Trophoblast cell (in vitro differentiated cells and primary cell): ENCODE measurements at places on chromosomes 4 and X.

DNA sequence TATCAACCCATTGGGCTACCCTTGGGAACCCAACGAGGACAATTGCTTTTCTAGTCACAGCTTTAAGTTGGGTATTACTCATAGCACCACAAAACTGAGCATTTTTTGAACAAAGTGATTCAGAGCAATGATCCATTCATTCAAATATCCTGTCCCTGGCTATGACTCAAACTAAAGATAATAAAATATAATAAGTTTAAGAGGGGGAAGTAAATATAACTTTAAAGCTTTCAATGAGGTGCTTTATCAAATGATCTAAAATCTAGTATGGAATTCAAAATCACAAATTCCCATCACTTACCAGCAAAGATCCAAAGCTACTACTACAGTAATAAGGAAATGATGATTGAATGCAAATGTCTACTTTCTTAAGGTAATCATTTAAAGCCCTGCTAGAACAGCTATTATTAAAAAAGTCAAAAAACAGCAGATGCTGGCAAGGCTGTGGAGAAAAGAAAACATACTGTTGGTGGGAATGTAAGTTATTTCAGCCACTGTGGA, 39.8 kb upstream of the S100G start:
- no peaks in the 10 kb centered on the region for H3K27me3 ChIP-seq
- no peak for DNase-seq
- H3K4me3 ChIP-seq, result no peak overlapping the region
- H3K4me1 ChIP-seq, result no peaks in the 10 kb centered on the region
- H3K27ac ChIP-seq, result no peak overlapping the region

- no peak overlapping the region for H3K27ac ChIP-seq
- H3K4me3 ChIP-seq, result no peak overlapping the region
- no peaks in the 10 kb centered on the region for H3K4me1 ChIP-seq
- DNase-seq, result no peak
- no peaks in the 10 kb centered on the region for H3K36me3 ChIP-seq
These were observed 24.5 kb upstream of the TSR2 start for GRCh38 chrX:54415534-54416350.

DNA sequence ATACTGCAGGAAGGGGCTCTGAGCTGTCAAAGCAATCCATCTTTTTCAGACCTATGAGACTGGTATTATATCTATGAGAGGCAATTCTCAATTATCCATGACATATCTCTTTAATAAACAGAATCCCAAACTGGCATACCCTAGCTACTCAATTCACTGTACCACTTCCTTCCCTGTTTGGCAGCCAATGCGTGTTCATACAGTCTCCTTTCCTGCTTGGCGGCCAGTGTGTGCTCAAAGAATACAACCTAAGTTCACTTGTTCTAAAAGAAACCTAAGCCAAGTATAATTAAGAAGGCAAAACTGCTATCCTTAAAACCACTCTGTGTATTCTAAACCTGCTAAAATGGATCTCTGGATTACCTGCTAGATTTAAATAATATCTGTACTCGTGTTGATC, 38.3 kb downstream of the ARHGEF9 start:
- H3K36me3 ChIP-seq, result no peaks in the 10 kb centered on the region
- H3K27me3 ChIP-seq, result no peaks in the 10 kb centered on the region
- no peak overlapping the region for H3K27ac ChIP-seq
- no peaks in the 10 kb centered on the region for H3K4me1 ChIP-seq

DNA sequence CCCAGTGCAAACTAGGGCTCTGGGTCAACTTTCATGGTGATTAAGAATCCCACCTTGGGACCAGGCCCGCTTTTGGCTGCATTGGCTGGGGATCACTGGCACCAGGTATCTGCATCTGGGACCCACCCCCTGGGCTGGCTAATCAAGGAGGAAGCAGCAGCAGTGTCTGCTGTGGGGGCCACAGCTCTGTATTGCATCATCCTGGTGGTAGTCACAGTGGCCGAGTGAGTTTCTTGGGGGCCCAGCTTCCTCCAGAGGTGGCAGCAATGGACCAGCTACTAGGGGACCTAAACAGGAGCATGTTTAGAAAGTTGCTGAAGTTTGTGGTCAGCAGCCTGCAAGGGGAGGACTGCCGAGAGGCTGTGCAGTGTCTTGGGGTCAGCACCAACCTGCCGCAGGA, 15.7 kb downstream of the LNX1 start:
- H3K4me3 ChIP-seq, result no peak overlapping the region
- H3K27me3 ChIP-seq, result no peaks in the 10 kb centered on the region
- no peak for DNase-seq
- H3K27ac ChIP-seq, result no peak overlapping the region
- H3K36me3 ChIP-seq, result peaks cover 2% of the 10 kb centered on the region

GRCh38 chr4:17760626-17761025, 20.8 kb downstream of the FAM184B start:
- H3K4me3 ChIP-seq, result no peak overlapping the region
- H3K4me1 ChIP-seq, result no peaks in the 10 kb centered on the region
- H3K36me3 ChIP-seq, result no peaks in the 10 kb centered on the region
- no peak for DNase-seq
- H3K27me3 ChIP-seq, result no peaks in the 10 kb centered on the region
- no peak overlapping the region for H3K27ac ChIP-seq
